GM12892 (cell line): ENCODE measurements at places on chromosomes 4 and X.

- no peak for DNase-seq
Observed at GRCh38 chr4:61373901-61374440, 173.8 kb downstream of the ADGRL3 start.

- no peak for DNase-seq
Observed at GRCh38 chrX:37613933-37614332, 42.5 kb downstream of the LANCL3 start.

GRCh38 chr4:121776610-121777401 is 11.8 kb upstream of the SMIM43 start:
- no peak for DNase-seq

- DNase-seq, result no peak
Observed at GRCh38 chr4:60129740-60130139, 1070.4 kb upstream of the ADGRL3 start.

DNA sequence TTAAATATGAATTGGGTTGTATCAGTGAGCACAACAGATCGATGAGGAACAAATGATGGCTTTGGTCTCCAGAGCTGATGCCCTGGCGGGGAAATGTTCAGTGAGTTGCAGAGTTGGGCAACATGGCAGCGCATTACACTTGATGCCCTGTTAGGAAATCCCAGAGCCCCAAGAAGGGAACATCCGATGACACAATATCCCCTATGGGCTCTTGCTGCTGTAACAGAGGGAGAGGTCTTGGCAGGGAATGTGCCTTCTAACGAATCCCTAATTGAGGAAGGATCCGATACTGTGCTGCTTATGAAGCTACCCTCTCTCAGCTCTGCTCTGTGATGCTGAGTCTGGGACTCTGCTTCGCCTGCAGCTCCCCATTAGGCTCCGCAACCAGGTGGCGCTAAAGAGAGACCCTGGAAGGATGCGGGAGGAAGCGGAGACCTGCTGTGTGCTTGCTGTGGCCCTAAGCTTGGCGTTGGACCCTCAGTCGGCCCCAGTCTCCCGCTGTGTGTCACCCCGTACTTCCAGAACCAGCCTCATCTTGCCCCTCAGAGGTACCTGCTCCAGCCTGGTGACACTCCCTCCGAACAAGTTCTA is 38.9 kb downstream of the PDHA1 start:
- no peak for DNase-seq

- DNase-seq, result no peak
Observed at GRCh38 chr4:52665592-52665991, 6.5 kb upstream of the USP46 start.

DNA sequence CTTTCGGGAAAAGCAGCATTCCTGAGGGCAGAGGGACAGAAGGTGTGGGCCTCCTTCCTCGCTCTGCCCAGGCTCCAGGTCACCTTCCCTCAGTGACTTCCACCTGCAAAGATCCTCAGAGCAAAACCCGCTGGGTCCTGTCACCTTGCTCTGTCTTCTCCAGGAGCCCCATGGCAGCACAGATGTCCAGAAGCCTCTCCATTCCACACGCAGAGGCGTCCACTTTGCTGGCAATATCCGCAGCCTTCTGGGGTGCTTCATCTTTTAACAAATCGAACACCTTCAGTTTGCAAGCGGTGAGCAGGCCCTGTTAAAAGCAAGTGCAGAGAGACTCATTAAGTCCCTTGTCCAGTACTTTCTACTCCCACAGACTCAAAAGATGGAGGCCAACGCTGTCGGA is 27.3 kb downstream of the ASMTL start:
- no peak for DNase-seq

DNA sequence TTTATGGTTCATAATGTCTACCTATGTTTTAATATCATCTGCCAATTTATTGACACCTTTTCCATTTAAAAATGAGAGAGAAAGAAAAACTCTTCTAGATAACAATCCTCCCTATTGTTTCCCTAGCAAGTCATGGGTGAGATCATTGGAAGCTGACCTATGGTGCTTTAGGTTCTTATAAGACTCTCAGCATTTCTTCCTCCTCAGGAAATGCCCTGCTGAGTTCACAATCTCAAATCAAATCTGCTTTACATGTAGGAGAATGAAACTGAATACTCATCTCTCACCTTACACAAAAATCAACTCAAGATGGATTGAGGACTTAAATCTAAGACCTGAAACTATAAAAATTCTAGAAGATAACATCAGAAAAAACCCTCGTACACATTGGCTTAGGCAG is 267.4 kb downstream of the RAPGEF2 start:
- DNase-seq, result no peak

GRCh38 chr4:177740563-177740962 is 298.3 kb upstream of the AGA start:
- DNase-seq, result no peak

DNA sequence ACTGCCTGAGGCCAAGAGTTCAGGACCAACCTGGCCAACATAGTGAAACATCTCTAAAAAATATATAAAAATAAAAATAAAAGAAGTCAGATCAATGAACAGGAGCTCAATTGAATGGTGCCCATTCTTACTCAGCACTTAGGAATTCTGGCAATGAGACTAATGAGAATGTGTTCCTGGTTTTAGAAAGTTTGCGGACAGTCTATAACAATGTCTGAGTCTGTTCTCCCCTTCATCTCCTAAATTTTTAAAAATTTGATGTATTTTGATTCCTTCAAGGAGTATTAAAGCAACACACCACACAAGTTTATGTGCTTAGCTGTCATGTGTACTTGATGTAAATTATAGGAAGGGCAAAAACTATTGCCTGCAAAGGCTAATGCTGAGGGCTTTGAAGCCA is 30.6 kb upstream of the KCNIP4 start:
- no peak for DNase-seq

GRCh38 chrX:22424122-22424915 is 151.6 kb downstream of the CBLL2 start:
- no peak for DNase-seq

- DNase-seq, result no peak
Observed at GRCh38 chr4:169985881-169986280, 40.3 kb downstream of the MFAP3L start.

DNA sequence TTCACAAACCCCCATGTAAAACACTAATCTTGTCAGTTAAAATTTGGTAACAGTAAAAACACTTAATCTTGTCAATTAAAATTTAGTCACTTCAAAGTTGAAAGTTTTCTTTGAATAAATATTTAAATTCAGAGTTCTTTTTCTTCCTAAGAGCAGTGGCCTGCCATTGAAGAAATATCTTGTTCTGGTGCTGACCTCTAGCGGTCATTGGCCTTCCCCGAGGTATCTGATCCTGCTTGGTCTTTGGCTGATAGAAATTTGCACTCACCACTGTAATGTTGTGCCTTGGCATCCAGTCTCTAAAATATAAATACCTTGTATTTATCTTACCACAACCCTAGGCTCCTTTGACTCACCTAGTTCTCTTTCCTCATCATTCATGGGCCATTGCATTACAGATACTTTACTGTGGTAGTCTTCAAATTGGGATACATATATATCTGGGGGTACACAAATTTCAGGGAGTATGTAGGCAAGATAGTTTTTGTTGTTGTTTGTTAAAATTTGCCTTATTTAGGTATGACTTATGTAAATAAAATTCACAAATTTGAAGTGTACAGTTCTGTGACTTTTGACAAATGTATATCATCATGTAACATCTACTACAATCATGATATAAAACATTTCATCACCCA is 6.7 kb upstream of the ART3 start:
- peak; percentile 37 for DNase-seq

DNA sequence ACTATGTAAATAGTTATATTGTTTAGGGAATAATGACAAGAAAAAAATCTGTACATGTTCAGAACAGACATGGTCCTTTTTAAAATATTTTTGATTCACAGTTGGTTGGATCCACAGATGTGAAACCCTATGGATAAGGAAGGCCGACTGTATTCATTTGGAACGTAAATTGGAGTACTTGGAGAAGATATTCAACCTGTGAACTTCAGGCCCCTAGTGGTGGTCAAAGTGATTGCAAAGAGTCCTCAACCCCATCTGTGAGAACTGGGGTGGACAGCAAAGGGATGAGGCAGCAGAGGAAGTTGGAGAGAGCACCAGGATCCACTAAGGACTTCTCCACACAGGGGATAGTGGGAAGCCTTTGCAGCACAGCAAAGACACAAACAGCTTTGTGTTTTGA is 6.2 kb upstream of the CXCL13 start:
- no peak for DNase-seq

GRCh38 chrX:129932016-129932820 is 26.3 kb downstream of the UTP14A start:
- peak; percentile 57 for DNase-seq

DNA sequence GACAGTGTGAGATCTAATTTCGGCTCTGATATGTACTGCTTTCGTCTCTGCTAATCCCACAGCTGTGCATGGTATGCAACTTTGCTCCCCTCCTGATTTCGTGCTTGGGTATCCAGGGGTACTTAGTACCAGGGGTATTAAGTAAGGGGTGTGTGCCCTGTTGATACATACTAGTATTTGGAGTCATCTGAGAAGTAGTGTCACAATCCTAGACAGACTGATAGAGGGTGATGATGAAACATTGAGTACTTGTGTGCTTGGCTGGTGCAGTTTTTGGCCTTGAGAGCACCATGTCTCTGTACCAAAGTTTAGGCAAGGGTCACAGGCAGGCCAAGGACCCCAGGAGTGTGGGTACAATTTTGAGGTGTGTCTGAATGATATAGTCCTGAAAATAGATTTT is 10.9 kb downstream of the GPAT3 start:
- no peak for DNase-seq

DNA sequence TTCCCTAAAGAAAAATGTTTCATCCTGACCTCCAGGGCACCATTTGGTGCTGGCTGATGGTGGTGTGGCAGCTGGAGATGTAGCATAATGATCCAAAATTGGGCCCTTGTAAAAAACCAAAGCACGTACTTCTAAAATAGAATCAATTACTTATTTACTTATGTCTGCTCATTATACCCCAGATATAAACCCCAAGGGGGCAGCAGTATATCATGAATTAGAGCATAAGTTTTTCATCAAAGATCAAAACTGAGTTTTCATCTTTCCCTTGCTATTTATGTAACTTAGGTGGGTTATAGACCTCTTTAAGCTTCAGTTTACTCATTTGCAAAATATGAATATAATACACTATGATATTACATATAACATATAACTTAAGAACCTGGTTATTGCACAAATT is 241.1 kb downstream of the TACR3 start:
- no peak for DNase-seq

GRCh38 chr4:116736756-116737155 is 348.6 kb downstream of the TRAM1L1 start:
- DNase-seq, result no peak

- no peak for DNase-seq
Observed at GRCh38 chr4:2731907-2732317, 24.2 kb downstream of the TNIP2 start.

DNA sequence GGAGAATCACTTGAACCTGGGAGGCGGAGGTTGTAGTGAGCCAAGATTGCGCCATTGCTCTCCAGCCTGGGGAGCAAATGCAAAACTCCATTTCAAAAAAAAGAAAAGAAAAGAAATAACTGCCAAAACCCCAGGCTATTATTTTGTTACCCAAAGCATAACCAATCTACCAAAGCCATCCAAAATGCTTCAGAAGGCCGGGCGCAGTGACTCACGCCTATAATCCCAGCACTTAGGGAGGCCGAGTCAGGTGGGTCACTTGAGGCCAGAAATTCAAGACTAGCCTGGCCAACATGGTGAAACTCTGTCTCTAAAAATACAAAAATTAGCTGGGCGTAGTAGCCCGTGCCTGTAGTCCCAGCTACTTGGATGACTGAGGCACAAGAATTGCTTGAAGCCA is 49.8 kb downstream of the SMIM31 start:
- no peak for DNase-seq

- DNase-seq, result no peak
Observed at GRCh38 chr4:8007581-8007980, 67.9 kb upstream of the AFAP1 start.

- DNase-seq, result no peak
Observed at GRCh38 chrX:39487166-39487968, 610.4 kb downstream of the BCOR start.

DNA sequence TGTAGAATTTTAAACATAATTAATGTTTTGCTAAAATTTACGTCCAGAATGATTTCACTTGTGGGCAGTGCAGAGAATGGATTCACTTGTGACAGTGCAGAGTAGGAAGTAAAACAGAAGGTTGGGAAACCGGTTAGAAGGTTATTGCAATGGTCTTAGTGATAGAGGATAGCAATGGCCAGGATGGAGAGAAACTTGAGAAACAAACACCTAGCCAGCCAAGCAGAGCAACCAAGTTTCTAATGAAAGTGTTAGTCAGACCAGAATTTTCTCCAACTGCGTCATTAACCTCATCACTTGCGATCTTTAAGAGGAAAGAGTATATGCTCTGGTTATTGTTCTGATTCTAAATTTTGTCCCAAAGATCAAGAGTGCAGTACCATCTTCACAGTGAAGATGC is 50.0 kb upstream of the TBC1D9 start:
- no peak for DNase-seq

- peak; percentile 23 for DNase-seq
Observed at GRCh38 chr4:48490012-48490679, at the start of gene ZAR1. TSS of gene ZAR1 (plus strand) at chr4:48490252. CDS start at chr4:48490292, 40 bp downstream.
